Breast epithelium (tissue), 4 donors: ENCODE measurements at places on chromosomes 12 and 14. TPM values are rescaled to one million over a fixed set of nuclear protein-coding genes. Genes with fewer than 3 reads are reported as not detected.
A peak's percentile ranks its signal among the peaks of the same experiment; 100 is the strongest.

KLRC2 gene
- total RNA-seq, result 2.1 TPM

GLIPR1L2 gene
- 6.3 TPM for total RNA-seq

TAS2R9 gene
- not detected for total RNA-seq

MYF5 gene
- total RNA-seq, result not detected

DNA sequence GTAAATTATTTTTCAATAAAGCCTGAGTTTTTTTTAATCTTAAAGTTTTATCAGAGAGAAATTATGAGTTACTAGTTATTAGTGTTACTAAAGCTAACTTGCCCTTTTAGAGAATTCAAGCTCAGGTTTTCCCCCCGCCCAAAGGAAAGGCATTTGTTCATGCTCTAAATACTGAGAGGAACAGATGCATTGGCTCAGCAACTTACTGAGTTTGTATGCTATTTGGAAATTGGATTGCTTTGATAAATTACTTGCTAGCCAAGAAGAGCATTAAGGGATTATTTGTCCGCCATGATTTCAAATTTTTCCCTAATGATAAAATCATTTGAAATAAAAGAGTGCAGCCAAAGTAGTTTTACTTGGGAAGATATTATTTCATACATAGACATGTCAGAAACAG is 149.4 kb downstream of the METTL25 start:
- no peak for DNase-seq

DNA sequence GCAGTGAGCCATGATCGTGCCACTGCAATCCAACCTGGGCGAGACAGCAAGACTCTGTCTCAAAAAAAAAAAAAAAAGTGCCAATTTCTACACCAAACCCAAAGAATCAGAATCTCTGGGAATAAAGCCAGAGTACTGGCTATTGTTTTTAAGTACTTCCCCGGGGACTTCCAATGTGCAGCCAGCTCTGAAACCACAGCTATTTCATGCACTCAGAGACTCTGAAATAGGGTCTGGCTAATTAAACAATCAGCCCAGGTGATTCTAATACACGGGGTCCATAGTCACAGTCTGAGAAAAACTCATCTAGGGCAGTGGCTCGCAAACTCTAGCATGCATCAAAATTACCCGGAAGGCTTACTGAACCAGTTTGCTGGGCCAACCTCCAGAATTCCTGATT is 56.3 kb downstream of the SIX6 start:
- peak; percentile 38 for DNase-seq

GRCh38 chr12:66304296-66304900 is 2.1 kb downstream of the HELB start:
- no peak for DNase-seq

DNA sequence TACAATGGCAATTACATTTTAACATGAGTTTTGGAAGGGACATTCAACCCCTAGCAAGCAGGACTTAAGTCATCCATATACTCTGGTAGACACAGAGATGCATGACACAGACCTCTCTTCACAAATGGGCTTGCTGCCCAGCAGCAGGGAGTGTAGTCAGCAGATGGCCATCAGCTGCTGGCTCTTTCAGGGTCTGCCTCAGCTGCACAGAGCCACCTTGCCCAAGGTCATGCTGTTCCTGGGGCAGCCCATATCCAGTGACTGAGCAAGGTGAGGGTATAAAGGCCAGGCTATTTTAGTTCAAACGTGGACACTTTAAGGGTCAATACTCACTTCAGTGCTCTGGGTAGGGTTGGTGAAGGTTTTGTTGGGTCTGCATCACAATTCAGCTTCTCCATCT is 58.3 kb upstream of the JDP2 start:
- no peak for DNase-seq

DNA sequence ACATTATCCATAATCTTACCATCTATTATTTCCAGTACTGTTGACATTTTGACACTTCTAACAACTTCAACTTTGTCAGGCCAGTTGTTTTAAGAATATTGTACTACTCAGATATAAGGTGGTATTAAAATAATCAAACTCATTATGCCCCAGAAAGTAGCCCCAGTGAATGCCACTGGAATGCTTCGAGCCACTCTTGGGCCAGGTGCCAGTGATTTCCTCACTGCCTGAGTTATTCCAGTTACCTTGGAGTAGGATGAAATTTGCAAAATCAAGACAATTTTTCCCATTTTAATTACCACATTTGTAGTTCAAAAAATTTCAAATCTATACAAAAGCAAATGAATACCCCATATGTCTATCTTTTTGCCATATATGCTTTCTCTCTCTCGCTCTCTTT is 9.2 kb downstream of the CIPC start:
- no peak for DNase-seq

DNA sequence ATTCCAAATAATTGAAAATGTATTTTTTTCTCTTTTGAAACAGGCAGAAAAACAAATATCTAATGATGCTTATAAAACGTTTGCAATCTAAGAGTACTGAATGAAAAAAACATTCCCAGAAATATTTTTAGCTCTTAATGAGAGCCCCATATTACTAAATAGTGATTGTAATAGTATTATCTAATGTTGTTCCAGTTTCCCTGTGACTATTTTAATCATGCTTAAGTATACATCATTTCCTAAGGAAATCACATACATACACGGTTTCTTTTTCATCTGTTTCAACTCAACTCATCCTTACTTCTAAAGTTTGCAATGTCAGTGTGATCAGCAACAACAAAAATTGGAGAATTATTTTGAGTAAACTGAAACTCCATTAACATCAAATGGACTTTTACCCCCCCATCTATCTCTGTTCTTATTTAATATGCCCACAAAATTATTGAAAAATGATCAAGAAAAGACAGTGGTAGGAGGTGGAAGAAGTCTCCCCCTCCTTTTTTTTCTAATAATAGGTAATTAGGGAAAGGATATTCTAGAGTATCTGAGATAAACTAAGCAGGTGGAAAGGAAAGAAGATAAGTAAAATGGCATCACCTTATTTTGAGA is 530.1 kb upstream of the ATP2B1 start:
- no peak for DNase-seq

DNA sequence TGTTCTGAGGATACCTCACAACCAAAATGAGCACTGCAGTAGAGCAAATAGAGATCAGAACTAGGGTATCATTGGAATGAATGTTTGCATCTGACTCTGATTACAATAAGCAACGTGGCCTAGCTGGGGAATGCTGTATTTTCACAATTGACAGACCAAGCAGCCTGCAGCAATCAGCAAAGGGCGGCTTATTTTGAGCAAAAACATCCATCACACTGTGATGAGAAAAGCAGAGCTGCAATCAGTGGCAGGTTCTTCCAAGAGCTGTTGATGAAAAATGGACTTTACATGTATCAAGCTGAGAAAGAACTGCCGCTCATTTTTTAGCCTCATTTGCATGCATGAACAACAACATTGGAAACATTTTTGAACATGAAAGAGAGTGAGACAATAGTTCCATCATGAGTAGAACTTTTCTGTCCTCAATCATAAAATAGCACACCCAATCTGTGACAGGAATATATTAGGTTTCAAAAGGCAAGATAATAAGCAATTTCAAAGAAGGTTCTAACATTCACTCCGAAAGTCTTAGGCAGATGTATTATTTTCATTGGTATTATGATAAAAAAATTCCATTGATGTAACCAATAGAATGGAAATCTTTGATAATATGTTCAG is 249.7 kb upstream of the FBXO33 start:
- DNase-seq, result no peak

GRCh38 chr14:80448267-80448666 is 237.0 kb upstream of the DIO2 start:
- DNase-seq, result no peak

DNA sequence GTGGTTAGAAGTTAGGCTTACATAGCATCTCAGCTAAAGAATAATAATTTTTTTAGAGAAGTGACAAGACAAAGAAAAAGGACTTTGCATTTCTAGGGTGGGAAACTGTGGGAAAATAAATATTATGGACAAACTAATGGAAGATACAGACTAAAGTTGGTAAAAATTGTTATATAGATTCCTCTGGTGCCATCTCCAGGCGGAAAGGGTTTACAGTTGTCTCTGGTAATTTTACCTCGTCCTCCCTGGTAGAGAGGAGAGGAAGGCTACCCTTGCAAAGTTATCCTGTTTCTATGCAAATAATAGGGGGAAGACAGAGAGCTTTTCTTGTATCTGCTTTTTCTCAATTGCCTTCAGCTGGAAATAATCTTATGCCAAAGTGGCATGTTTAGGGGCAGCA is 5.2 kb downstream of the OR11G2 start:
- DNase-seq, result no peak

DNA sequence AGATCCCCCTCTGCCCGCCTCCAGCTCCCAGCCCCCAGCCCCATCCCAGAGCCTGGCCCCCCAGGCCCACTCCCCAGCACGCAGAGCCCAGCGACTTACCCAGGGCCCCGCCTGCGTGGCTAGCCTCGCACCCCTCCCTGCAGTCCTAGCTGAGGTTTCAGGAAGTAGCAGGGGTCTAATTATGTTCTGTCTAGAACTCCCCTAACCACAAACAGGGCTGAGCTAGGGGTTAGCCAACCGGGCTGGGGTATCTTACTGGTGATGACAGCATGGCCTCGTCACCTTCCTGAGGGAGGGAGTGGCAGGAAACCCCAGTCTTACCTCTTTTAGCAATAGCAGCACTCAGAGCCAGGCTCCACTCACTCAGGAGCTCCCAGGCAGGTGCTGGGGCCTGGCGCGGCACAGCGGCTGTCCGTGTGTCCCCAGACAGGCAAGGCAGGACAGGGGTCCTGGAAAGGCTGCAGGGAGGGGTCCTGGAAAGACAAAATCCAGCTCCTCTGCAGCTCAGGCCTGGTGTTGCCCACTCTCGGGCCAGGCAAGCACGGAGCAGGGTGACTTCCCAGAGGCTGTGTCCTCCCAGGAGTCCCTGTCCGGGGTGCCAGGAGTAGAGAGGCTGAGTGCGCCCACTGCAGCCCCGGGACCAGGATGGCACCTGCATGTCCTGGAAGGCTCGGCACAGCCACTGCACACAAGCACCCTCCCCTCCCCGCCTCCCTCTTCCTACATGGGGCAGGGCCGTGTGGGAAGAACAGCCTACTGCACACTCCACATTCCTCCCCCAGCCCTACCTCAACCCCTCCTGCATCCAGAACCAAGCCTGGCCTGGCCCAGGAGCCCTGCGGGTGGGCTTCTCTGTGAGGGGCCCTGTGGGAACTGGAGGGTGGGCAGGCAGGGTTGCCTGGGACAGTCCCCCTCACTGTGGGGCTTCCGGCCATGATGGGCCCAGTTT is at the start of gene GPR132:
GPR132 (minus strand) TSS at position 151 of the 949 bp plus-strand sequence. CDS start 10,010 bp downstream, outside the sequence.
- DNase-seq, result peak; percentile 49
